ENCODE measurements at places on chromosomes 3 and 15. TPM values are rescaled to one million over a fixed set of nuclear protein-coding genes. Genes with fewer than 3 reads are reported as not detected.

UBP1 gene
- 54.0 TPM for total RNA-seq

- DNase-seq, result no peak
These were observed 316.9 kb upstream of the TLE3 start for GRCh38 chr15:70414626-70415025.

DNA sequence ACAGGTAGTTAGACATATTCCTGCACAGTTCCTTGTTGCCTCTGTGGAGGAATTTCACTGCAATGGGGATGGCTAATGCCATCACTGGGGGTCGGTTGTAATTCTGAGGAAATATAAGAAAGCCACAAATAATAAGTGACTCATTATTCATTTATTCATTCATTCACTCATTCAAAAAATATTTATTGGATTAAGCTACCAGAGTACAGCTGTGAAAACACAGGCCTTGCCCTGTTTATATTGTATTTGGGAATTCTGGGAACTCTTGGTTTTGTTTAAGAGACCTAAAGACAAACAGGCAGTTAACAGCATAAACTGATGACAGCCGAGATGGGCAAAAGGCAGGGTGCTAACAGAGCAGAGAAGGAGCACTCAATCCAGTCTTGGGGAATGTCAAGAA lies 23.6 kb downstream of the PTX3 start:
- no peak for DNase-seq

- DNase-seq, result no peak
These were observed 693 bp downstream of the CD200 start for GRCh38 chr3:112333381-112334317.

ADGRG7 gene
- not detected for total RNA-seq

- DNase-seq, result no peak
These were observed 663 bp downstream of the PDCD10 start for GRCh38 chr3:167733961-167734497.

DNA sequence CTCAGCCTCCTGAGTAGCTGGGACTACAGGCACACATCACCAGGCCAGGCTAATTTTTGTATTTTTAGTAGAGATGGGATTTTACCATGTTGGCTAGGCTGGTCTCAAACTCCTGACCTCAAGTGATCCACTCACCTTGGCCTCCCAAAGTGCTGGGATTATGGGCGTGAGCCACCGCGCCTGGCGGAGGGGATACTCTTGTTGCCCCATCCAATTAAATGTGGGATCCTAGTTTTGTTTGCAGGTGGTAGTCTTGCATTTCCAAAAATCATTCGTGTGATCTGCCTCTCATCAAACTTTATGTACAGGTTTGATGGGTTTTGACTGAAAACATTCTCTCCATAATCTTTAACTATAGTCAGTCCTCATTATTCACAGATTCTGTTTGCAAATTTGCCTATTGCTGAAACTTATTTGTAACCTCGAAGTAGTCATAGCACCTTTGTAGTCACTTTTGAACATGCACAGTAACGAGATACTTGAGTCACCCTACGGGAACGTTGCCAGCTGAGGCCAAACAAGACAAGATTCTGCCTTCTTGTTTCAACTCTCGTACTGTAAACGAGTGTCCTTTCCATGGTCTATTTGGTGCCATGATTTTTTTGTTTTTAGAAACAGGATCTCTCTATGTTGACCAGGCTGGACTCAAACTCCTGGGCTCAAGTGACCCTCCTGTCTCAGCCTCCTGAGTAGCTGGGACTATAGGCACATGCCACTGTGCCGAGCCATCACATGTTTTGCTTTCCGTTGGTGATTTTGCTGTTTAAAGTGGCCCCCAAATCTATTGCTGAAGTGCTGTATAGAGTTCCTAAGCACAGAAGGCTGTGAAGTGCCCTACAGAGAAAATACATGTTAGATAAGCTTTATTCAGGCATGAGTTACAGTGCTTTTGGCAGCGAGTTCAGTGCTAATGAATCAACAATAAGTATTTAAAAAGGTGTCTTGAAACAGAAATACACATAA lies 8.1 kb upstream of the MAPK6 start:
- no peak for DNase-seq

DNA sequence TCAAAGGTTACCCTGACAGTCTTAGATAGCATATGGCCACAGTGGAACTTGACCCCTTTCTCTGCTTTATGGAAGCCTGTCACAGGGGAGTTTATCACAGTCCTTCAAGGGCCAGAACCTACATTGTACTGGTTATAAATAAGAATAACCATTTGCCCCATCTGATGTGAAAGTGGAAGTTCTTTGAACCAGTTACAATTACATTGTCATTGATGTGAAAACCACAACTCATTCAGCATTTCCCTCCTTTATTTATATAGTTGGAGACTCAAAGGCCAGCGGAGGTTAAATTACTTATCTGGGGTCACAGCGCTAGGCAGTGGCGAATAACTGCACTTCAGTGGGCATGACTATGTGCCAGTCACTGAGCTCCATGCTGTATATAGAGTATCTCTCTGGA lies 60.5 kb upstream of the TBC1D5 start:
- DNase-seq, result no peak

PCLAF gene
- not detected for total RNA-seq

- DNase-seq, result no peak
These were observed 71.5 kb upstream of the SLC25A26 start for GRCh38 chr3:66149269-66149668.

DNA sequence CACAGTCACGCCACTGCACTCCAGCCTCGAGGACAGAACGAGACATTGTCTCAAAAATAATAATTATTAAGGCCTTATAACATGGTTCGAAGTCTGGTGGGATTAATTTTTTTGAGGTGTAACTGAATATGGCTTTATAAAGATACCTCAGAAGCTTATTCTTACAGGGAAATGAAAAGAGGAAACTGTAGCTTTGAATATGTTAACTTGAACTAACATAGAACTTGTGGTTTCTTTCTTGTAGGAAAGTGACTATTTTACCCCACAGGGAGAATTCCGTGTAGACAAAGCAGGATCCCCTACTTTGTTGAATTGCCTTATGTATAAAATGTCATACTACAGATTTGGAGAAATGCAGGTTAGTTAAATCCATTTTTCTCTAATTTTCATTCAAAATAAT lies 96.3 kb downstream of the STT3B start:
- DNase-seq, result no peak

DNA sequence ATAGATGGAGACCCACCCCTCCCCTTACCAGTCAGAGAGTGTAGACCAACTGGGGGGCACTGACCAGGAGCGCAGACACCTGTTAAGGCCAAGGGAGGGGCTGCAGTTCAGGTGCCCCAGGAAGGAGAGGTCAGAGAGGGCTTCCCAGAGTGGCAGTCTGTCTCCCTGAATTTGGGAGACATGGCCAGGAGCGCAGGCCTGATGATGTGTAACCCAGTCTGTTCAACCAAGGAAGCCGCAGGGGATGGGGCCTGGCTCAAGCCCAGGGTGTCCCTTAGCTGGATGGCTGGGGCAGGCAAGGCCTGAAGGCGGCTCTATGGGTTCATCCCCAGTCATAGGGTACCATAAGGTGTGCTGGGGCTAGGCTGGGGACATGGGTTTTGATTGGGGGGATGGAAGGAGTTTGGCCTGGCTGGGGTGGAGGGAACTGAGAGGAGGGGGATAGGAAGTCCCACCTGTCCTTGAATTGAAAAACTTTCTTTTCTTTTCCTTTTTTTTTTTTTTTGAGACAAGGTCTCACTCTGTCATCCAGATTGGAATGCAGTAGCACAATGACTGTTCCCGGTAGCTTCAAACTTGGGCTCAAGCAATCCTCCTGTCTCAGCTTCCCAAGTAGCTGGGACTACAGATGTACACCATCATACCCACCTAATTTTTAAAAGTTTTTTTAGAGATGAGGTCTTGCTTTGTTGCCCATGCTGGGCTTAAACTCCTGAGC lies 75.7 kb downstream of the SMAD6 start:
- no peak for DNase-seq

CHAC1 gene
- total RNA-seq, result not detected

- no peak for DNase-seq
These were observed 73.4 kb downstream of the CRYBG3 start for GRCh38 chr3:97895216-97895615.

GOLGA6A gene
- 0.20 TPM for total RNA-seq
